Islet precursor cell (in vitro differentiated cells): ENCODE measurements at places on chromosomes 2 and 18.

DNA sequence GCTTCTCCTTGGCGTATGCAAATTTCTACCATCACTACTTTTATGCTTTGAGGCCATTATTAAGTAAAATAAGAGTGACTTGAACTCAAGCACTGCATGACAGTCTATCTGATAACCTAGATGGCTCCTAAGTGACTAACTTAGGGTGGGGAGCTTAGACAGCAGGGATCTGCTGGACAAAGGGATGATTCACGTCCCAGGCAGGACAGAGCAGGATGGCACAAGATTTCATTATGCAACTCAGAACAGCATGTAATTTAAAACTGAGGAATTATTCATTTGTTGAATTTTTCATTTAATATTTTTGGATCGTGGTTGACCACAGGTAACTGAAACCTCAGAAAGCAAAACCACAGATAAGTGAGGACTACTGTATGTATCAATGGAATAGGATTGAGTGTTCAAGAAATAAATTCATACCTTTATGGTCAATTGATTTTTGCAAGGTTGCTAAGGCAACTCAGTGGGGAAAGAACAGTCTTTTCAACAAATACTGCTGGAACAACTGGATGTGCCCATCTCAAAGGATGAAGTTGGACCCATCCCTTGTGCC lies 115.3 kb downstream of the MBD2 start:
- DNase-seq, result no peak

DNA sequence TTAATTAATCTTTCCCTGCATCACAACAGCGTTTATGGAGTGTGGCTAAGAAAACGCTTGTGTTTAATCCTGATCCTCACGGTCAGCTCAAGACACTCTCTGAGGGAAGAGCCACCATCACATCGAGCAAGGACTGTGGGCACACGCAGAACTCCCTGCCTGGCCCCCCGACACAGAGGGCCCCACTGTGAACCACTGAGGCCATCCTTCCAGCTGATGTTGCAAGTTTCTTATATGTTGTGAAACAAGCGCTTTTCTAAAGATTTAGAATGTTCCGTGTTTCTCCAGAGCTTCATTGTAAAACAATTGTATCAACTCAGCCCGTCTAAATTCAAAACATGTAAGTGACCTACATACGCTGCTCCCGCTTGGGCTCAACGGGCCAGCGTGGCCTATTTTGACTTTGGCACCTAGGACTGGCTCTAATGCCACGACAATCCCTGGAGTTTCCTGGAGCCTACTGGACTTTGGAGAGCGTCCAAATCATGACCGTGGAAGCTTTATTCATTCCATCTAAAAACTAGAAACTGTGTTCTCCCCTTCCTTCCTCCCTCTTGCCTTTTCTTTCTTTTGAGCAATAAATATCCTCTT lies 34.9 kb downstream of the SERPINE2 start:
- DNase-seq, result no peak

DNA sequence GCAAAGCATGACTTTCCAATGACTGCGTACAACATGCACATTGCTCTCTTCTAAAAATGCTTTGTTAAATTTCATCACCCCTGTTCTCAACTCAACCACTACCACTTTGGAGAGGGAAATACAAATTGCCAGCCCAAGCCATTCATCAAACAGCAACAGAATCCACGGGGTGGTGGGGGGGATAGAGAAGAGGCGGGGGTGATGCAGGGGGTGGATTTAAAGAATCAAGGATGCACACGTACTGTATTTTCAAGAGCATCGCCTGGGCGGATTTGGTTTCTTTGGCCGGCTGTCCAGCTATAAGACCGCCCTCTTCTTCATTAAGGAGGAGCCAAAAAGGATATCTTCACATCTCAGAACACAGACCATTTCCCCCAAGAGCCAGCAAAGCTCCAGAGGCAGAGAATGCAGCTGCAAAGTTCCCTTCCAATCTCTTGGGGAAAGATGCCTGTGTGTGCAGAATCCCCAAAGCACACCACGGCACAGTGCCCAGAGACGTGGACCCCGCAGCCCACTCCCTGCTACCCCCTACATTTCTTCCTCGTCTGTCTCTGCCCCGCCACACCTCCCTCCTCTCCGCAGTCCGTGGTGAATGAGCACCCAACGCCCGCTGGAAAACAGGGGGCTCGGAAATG lies 977 bp downstream of the SLC8A1 start:
- peak; percentile 70 for DNase-seq

- no peak for DNase-seq
Observed at GRCh38 chr2:120826716-120827410, 91.2 kb downstream of the GLI2 start.

GRCh38 chr2:42957109-42957860 lies 164.9 kb upstream of the HAAO start:
- no peak for DNase-seq

DNA sequence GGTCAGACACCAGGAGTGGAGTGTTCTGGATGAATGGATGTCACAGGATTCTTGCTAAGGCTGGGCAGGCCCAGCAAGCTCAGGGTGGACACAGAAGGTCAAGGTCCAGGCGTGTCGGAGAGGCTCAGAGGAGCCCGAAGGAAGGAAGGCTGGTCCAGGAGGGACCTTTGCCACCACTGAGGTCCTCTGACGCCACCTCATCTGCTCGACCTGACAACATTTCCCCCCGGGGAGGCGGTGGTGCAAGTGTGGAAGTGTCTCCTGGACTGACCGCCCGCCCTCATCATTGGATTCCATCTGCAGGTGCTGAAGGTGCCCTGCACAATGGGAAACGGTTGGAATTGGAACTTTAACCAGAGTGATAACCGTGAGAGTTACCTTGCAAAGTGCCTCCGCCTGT lies 124.6 kb downstream of the RTP5 start:
- no peak for DNase-seq

DNA sequence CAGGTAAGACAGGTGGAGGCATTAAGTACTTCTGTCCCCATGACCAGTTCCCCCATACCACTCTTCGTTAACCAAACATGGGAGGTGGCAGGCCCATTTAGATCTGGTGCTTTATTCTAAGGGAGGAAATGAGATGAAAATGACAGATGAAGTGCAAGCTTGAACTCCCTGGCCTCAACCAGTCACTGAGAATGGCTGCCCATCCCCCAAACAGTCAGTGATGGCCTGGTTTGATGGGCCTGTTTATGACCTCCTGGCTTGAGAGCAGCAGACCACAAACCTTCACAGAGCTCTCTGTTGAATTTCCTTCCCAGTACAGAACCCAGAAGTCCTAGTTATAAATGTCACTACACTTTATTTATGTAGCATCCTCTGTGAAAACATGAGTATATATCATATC lies 31.1 kb downstream of the EPAS1 start:
- no peak for DNase-seq

DNA sequence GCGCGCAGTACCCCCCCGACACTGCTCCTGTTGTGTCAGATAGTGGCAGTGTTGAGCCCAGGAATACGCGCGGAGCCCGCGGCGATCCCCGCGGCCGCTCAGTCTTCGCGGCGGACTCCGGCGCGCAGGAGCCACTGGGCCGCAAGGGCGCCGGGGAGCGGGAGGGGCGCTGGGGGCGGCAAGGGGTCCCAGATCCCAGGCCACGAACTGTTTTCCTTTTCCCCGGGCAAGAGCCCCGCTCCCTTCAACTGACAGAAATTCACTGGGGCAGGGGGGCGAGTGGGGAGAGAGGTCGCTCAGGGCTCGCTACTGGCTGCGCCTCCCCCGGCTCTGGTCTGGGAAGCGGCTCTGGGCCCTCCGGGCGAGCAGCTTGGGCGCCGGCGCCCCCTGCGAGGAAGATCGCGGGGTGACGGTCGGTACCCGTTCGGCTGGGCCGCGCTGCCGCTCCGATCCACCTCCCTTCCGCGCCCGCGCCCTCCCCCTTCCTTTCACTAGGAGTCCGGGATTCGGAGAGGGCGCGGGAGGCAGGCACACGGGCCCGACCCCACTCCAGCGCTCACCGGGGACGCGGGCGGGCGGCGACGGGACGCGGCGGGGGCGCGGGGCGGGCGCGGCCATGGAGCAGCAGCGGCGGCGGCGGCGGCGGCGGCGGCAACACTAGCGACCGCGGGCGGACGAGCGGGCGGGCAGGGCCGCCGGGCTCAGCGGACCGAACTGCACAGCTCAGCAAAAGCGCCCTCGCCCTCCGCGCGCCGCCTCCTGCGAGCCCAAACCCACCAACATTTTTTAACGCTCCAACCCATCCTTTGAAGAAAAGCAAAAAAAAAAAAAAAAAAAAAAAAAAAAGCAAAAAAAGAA lies 1.4 kb upstream of the SETBP1 start:
- DNase-seq, result peak; percentile 93

DNA sequence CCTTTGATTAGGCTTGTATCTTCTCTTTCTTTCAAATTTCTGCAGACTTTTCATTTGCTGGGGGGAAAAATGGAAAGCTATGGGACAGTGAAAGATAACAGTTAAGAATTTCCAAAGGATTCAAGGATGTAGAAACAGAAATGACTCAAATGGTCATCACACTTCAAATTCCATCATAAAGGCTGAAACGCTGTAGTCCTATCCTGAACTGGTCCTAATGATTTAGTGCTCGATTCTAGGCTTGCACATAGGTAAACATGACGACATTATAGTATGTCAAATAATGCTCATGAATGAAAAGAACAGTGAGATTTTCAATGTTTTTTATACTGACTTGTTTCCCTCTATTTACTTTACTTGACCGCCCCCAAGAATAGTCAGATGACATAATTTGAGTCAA lies 15.7 kb upstream of the MMADHC start:
- no peak for DNase-seq

GRCh38 chr2:115386465-115386864 lies 944.0 kb downstream of the DPP10 start:
- DNase-seq, result no peak

- no peak for DNase-seq
Observed at GRCh38 chr18:62543021-62543420, 20.2 kb downstream of the ZCCHC2 start.

DNA sequence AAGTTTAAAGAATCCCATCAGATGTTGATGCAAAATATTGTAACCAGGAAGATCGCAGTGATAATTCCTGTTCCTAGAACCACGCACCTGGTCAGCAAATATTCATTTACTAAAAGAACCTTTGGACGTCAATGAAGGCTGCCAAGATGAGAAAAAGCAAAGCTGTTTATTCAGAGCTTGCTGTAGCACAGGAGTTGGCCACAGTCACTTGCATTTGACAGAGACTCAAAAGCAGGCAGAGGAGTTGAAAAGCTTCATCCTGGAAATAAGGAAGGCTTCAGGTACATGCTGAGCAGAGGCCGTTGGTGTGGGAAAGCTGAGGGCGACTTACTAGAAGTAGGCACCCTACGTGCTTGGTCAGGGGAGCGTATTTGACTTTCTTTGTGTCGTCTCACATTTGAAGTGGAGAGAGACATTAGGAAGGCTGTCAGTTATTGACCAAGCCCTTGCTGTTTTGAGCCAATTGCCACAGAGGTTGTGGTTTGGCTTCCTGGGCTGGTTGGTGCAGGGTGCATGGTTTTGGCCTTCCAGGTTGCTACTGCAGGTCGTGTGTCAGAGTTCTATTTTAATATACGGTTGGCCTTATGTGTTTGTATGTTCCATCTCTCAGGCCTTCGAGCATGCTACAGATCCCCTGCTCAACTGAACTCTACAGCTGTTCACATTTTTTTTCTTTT lies 289.6 kb downstream of the METTL4 start:
- no peak for DNase-seq

DNA sequence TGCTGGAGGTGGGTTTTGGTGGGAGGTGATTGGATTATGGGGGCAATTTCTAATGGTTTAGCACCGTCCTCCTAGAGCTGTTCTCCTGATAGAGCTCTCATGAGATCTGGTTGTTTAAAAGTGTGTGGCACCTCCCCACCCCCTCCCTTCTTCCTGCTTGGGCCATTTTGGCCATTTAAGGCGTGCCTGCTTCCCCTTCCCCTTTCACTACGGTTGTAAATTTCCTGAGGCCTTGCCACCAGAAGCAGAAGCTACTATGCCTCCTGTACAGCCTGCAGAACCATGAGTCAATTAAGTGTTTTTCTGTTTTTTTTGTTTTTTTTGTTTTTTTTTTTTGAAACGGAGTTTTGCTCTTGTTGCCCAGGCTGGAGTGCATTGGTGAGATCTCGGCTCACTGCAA lies 335.7 kb upstream of the HS6ST1 start:
- DNase-seq, result no peak

GRCh38 chr2:126345691-126346090 lies 310.3 kb upstream of the GYPC start:
- DNase-seq, result no peak

DNA sequence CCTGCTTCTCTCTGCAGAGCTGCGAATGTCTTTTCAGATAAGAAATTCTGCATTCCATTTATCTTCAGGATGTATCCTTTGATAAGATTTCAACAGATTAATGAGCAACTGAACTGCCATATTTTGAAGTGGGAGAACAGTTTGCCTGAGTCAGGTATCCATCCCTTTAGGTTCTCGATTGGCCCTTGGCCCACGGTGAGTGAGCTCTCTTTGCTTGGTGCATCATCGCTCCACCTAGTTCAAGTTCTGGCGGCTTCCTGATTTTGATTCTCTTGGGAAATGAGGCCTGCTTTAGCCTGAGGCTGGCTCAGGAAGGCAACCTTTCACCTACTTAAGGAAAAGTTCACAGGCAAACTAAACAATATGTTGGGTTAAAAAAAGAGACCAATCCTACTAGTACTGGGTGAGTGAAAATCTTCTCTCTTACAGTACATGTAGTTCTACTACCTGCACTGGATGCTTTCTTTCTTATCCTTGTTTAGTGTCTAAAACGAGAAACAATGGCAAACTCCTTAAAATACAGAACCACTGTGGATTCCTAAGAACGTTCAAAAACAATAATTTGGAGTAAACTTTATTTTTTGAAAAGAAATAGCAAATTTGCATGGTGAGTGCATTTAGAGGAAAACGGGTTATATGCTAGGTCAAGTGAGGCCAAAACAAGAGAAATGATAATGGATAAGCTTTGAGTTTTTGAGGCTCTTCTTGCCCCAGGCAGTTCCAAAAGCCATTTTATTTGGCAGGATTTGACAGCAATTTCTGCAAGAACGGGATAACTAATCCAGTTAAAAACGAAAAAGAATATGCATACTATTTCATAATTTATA lies 837 bp upstream of the ACSL3 start:
- peak; percentile 80 for DNase-seq

DNA sequence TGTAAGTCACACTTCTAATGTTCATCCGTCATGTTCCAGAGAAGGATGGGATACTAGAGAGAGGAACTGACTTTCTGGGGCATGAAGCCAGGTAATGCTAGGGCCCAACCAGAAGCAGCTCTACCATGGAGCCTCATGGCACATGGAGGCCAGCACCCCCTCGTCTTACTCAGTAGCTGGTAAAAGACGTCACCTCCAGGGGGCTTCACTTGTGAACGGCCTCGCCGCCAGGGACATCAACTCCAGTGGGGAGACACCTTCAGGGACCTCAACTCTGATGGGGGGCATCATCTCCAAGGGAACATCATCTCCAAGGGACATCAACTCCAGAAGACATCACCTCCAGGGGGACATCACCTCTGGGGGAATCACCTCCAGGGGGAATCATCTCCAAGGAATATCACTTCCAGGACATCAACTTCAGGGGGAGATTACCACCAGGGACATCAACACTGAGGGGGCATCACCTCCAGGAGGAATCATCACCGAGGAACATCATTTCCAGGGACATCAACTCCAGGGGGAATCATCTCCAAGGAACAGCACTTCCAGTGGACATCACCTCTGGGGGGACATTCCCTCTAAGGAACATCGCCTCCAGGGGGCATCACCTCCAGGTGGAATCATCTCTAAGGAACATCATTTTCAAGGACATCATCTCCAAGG lies 168.4 kb downstream of the NDUFA10 start:
- DNase-seq, result no peak
